ENCODE measurements at places on chromosomes 13 and 19. TPM values are rescaled to one million over a fixed set of nuclear protein-coding genes. Genes with fewer than 3 reads are reported as not detected.

DNA sequence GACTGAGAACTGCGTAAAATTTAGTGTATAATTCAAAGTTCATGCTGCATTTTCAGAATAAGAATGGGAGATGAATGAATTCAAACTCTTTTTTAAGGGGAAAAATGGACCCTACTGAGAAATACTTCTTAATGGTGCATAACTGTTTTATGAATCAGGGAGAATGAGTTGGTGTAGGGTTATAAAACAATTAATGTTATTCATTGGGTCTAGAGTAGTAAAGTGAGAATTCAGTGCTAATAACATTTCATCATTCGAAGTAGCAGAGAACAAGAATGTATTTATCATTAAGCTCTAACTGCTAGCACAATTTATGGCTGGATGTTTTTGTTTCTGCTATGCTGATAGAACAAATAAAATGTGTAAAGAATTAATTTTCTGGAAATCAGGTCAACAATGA is 310.2 kb downstream of the SLITRK5 start:
- DNase-seq: no peak

DNA sequence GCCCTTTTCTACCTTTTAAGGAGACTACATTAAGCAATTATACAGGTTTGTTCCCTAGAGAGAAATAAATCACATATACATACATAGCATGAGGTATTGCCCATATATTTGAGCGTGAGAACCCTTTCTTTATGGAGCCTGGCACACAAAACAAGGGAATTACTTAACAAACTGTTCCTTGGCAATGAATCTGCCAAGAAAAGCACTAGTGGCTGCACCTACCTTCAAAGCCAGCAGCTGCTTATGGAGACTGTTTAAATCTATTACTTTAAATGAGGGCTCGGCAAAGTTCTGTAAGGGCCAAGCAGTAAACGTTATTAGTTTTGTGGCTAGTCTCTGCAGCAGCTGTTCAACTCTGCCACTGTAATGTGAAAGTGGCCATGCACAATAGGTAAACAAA is 7.0 kb downstream of the RFX1 start:
- DNase-seq: no peak

DNA sequence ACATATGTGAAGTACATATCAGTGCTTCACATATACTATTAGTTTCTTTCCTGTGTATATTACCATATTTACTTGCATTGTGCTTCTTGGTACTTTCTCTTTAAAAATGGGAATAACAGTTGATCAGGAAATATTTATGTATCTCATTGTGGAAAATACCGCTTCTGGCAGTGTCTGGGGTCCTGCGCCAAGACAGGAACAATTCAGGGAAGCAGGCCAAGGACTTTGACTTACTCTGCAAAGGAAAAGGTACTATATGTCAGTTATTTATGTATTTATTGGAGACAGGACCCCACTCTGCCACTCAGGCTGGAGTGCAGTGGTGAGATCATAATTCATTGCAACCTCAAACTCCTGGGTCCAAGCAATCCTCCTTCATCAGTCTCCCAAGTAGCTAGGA is 57.7 kb upstream of the NBEA start:
- no peak for DNase-seq

DNA sequence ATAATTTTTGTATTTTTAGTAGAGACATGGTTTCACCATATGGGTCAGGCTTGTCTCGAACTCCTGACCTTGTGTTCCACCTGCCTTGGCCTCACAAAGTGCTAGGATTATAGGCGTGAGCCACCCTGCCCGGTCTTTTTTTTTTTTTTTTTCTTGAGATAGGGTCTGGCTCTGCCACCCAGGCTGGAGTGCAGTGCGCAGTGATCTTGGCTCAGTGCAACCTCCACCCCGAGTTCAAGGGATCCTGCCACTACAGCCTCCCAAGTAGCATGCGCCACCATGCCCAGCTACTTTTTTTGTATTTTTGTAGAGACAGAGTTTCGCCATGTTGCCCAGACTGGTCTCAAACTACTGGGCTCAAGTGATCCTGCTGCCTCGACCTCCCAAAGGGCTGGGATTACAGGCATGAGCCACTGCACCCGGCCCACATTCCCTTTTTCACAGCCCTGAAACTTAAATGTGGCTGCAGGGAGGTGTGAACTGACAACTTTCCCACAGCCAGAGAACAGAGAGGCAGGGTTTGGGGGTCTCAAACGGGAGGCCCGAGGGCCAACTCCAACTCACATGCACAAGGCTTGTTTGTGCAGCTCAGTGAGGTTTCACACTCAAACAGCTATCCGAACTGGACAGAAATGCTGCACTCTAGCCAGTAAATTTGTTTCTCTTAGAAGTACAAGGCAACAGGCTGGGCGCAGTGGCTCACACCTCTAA is 4.4 kb upstream of the S1PR5 start:
- no peak for DNase-seq

DNA sequence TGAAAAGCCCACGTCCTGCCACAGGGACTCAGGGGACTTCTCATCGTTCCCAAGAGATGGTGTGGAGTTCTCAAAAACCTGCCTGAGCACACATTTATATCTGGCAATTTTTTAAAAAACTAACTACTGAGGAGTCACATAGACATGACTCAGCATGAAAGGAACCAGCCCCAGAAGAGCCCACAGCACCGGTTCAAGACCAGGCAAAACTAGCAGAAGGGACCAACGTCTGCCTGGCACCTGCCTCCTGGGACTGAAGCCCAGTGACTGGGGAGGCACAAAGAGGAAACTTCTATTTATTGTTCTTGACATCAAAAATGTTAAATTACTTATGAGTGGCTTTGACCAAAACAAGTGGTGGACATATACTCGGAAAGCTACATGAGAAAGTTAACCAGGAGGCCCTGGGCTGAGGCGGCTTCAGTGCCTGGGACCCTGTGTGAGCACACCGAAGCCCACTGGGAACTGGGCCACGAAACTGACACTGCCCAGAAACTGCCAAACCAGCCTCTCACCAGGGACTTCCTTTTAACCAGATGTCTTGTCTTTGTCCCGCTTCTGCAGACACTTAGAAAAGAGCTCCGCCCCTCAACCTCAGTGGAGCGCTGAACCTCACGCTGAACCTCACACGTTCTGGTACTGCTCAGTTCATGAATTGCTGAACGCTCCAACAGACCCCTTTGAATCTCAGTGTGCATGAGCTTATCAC is 25.7 kb downstream of the C13orf46 start:
- DNase-seq: no peak

GRCh38 chr13:113374511-113375175 is 10.7 kb upstream of the GRTP1 start:
- no peak for DNase-seq

GRCh38 chr13:50334944-50335343 is 319.7 kb downstream of the KCNRG start:
- no peak for DNase-seq

DNA sequence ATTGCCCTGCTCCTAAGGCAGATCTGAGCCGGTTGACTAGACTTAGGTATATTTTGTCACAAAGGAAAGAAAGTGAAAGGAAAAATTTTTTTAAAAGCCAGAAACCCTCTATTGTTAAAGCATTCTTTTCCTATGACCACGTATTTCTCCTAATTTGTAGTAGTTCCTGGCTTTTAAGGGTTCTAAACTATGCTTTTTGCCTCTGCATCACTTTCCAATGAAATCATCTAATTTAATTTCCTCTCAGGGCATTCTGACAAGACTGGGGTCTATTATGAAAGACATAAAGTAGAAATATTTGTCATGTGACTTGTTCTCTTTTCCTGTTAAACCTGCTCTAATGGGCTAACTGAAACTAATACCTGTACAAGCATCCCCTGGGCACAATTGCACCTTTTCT is 233.0 kb upstream of the PRR20A start:
- DNase-seq: peak; percentile 54

- no peak for DNase-seq
These were observed 5.2 kb downstream of the LCP1 start for GRCh38 chr13:46176756-46177155.

GRCh38 chr13:86464193-86464592 is 665.0 kb upstream of the SLITRK6 start:
- DNase-seq: no peak

DNA sequence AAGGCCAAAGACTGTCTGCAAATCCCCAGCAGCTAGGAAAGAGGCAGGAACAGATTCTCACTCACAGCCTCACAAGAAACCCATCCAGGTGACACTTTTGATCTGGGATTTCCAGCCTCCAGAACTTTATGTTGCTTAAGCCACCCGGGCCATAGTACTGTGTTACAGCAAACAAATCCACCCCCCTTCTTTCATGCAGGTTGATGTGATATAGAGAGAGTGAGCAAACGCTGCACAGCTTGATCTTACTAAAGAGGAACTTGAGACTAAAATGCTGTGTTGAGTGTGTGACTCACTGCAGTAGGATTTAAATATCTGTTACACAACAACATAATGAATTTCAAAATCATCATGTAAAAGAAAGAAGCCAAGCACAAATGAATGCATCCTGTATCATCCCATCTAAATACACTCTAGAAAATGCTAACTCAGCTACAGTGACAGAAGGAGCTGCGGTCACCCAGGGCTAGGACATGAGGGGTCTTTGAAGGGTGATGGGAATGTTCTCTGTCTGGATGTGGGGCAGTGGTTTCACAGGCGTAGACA is 32.2 kb downstream of the RCBTB2 start:
- DNase-seq: peak; percentile 85

GRCh38 chr19:55161571-55162322 is 4.2 kb upstream of the TNNI3 start:
- no peak for DNase-seq

- DNase-seq: peak; percentile 89
These were observed 65.0 kb upstream of the GTF2F2 start for GRCh38 chr13:45055198-45055901.

DNA sequence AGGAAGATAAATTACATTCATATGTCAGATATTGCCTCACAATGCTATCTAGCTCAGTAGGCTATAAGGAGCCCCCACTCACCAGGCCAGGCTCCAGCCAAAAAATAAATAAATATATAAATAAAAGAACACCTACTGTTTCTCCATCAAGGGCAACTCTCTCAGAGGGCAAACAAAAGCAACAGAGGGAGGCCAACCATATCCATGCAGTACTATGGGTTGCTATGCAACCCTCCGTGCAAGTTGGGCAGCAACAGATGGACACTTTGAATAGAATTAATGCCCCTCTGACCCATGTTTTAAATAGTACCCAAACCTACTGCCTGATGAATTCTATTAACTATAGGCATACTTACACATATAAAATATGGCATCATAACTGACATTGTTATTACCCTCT is 279.8 kb upstream of the EDNRB start:
- no peak for DNase-seq

DNA sequence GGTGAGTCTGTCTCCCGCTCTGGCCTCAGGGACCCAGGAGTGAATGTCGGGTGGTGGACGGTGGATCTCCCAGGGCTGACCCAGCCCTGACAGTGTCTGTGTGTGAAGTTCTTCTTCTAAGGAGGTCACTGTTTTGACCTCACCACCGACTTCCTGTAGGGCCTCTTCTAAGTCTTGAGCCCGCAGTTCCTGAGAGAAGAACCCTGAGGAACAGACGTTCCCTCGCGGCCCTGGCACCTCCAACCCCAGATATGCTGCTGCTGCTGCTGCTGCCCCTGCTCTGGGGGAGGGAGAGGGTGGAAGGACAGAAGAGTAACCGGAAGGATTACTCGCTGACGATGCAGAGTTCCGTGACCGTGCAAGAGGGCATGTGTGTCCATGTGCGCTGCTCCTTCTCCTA is at the start of gene SIGLEC7:
Gene SIGLEC7 (plus strand): TSS at position 183 of the 400 bp plus-strand sequence. CDS start 69 bp downstream, at position 252.
- no peak for DNase-seq

GRCh38 chr13:36696410-36697010 is 22.7 kb downstream of the SERTM1 start:
- no peak for DNase-seq

- DNase-seq: no peak
These were observed 19.2 kb downstream of the SLC27A1 start for GRCh38 chr19:17489392-17490030.

DNA sequence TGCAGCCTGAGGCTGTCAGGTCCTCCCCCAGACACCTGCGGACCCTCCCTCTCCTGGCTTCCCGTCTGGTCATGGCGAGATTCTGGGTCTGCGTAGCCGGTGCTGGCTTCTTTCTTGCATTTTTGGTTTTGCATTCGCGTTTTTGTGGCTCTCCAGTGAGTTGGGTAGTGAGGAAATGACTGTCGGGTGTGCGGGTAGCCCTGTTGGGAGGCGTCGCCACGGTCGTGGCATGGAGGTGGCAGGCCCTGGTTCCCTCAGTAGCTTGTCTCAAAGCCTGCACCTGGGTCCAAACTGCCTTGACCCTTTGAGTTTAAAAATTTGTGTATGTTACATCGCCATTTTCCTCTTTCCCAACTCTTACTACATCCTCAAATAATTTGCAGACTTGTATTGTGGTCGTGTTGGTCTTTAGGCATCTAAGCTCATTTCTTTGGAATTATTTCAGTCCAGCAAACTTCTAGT is 344 bp downstream of the NHLRC3 start:
- peak; percentile 23 for DNase-seq

DNA sequence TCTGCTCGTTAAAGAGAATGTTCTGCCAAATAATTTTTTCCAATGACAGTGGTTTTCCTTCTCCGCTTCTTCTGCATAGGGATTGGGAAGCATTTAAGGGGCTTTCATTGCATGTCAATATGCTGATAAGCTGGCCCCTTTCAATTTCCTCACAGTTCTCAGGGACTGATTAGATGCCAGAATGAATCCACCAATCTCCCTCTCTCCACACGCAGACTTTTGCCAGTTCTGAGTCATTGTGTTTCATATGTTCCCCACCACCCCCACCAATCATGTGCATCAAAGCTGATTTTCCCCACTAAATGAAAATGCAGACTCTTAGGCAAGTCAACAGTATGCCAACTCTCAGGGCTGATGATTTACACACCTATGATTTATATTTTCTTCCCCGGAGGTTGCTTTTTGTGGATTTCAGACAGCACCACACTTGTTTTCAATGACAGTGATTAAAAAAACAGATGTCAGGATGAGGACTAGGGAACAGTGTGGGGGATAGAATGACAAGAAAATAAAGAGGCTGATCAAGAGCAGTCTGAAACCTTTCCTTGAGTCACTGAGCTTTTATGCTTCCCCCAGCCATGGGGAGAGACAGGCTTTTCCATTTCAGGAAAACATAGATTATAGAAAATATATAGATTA is 47.9 kb upstream of the C13orf42 start:
- DNase-seq: no peak

DNA sequence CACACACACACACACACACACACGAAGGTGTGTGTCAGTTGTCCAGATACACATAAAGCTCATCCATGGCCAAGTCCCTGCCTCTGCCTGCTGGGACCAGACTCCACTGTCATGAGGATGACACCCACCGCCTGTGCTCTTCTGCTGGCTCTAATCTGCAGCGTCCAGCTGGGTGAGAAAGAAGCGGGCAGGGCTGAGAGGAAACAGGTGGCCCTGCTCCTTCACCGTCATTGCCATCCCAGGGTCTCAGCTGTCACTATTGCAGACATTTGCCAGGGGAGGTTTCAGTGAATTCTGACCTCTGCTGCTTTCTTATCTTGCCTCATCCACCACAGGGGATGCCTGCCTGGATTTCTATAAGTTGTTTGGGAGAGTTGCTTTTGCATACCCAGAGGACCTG is 31.4 kb downstream of the SCGB2B2 start:
- no peak for DNase-seq

SHISA2 gene
- total RNA-seq: 1.9 TPM

CDX2 gene
- not detected for total RNA-seq

SLITRK6 gene
- 5.6 TPM for total RNA-seq

SPACA4 gene
- not detected for total RNA-seq

SIRT6 gene
- total RNA-seq: 19.6 TPM
